ENCODE measurements at places on chromosomes 13 and 19. TPM values are rescaled to one million over a fixed set of nuclear protein-coding genes. Genes with fewer than 3 reads are reported as not detected.

DNA sequence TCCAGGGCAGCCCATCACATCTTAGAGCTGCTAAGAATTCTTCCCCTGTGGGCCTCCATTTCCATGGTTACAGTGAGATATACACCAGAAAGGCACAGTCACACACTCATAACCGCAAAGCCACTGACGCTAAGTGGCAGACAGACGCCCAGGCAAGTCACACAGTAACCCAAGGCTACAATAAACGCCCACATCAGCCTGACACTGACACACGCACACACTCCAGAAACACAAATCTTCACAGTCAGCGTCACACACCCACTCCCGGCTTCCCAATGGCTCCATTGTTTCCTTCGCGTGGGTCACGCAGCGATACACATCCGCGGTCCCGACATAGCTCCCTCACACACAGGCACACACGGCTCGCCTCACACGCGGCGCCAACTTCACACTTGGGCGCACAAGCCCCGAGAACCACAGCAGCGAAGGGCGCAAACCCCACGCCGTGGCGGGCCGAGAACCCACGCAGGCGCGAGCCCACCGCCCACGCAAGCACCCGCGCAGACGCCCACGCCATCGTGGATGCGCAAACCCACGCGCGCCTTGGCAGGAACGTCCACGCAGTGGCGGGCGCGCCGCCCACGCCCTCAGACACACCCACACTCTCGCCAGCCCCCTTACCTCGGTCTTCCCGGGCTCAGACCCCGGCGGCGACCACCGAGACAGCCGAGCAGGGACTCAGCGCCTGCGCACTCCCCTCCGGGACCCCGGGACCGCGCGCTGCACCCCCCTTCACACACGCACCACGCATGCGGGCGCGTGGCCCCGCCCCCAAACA is at the start of gene ZNF667:
ZNF667 (minus strand) TSS at position 695 of the 778 bp plus-strand sequence. CDS start 14,975 bp downstream, outside the sequence.
- H3K27me3 ChIP-seq: peaks cover 18% of the 10 kb centered on the region
- peaks cover 13% of the 10 kb centered on the region for H3K4me1 ChIP-seq
- H3K36me3 ChIP-seq: peaks cover 47% of the 10 kb centered on the region
- H3K4me3 ChIP-seq: peak within 1 kb of the TSS; percentile 96

GRCh38 chr13:113357529-113357928 is 6.4 kb downstream of the GRTP1 start:
- no peaks in the 10 kb centered on the region for H3K4me1 ChIP-seq
- no peaks in the 10 kb centered on the region for H3K27me3 ChIP-seq
- no peak overlapping the region for H3K4me3 ChIP-seq
- DNase-seq: no peak
- peak overlapping the region; percentile 48 for H3K27ac ChIP-seq
- H3K36me3 ChIP-seq: peaks cover 42% of the 10 kb centered on the region

DNA sequence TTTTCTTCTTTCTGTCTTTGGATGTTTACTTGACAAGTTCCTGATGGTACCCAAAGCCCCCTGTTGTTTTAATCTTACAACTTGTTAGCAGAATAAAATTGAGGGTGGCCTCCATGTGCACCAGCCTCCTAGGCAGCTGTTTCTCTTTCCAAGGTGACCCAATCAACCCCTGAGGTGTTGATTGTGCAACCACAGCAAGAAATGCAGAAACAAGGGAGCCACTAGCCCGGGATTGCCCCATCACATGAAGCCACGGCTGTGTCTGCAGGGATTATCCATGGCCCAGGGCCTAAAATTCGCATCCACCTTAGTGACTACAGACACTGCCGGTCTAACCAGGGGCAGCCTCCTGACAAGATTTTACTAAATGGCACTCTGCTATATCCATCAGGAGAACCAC is 14.4 kb downstream of the CEACAM4 start:
- H3K27ac ChIP-seq: no peak overlapping the region
- no peaks in the 10 kb centered on the region for H3K4me1 ChIP-seq
- no peaks in the 10 kb centered on the region for H3K36me3 ChIP-seq
- peaks cover 68% of the 10 kb centered on the region for H3K27me3 ChIP-seq

TTC9B gene
- total RNA-seq: not detected

DNA sequence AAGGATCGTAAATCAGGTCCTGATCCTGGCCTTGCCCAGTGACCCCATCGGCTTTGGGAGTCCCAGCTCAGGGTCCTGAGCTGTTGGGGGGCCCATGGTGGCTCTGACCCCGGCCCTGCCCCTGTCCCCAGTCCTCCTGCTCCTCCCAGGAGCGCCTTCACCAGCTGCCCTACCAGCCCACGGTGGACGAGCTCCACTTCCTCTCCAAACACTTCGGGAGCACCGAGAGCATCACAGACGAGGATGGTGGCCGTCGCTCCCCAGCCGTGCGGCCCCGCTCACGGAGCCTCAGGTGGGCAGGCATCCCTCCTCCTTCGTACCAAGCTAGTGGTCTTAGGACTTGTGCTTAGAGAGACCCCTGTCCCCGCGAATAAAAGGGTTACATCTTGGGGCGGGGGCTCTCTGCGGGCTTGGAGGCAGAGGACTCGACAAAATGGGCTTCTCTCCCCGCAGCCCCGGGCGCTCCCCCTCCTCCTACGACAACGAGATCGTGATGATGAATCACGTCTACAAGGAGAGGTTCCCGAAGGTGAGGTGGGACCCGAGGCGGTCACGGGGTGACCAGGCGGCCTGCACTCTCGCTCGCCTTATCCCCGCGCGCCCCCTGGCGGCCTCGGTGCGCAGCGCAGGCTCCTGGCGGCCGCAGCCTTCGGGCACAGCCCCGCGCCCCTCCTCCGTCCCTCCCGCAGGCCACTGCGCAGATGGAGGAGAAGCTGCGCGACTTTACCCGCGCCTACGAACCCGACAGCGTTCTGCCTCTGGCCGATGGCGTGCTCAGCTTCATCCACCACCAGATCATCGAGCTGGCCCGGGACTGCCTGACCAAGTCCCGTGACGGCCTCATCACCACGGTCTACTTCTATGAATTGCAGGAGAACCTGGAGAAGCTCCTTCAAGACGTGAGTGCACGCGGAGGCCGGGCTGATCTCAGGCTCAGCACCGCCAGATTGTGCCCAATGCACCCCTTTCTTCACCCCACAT is 9.1 kb downstream of the MAST1 start:
- DNase-seq: peak; percentile 98
- H3K36me3 ChIP-seq: peaks cover 11% of the 10 kb centered on the region
